Non-pigmented ciliary epithelial cell (primary cell): ENCODE measurements at places on chromosomes 2 and 18.

DNA sequence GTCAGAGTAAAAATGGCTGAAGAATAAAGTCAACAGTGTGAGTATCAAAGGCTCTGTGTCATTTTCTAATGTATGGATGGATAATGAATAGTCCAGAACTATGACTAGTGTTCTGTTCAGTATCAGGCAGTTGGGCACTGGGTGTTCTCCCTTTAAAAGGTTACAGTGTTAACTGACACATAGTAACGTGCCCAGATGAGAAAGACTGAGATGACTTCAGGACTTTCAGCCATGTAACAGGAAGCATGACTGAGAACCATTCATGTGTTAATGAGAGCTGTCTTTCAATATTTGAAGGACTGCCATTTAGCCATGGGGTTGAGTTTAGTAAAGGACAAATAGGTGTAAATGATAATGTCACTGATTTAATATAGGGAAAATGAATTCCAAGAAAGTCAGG is 187.1 kb downstream of the GULP1 start:
- no peak for DNase-seq

GRCh38 chr2:112699984-112700667 is 20.7 kb upstream of the NT5DC4 start:
- DNase-seq = no peak

- no peak for DNase-seq
Observed at GRCh38 chr18:77167251-77167650, 34.7 kb upstream of the MBP start.

DNA sequence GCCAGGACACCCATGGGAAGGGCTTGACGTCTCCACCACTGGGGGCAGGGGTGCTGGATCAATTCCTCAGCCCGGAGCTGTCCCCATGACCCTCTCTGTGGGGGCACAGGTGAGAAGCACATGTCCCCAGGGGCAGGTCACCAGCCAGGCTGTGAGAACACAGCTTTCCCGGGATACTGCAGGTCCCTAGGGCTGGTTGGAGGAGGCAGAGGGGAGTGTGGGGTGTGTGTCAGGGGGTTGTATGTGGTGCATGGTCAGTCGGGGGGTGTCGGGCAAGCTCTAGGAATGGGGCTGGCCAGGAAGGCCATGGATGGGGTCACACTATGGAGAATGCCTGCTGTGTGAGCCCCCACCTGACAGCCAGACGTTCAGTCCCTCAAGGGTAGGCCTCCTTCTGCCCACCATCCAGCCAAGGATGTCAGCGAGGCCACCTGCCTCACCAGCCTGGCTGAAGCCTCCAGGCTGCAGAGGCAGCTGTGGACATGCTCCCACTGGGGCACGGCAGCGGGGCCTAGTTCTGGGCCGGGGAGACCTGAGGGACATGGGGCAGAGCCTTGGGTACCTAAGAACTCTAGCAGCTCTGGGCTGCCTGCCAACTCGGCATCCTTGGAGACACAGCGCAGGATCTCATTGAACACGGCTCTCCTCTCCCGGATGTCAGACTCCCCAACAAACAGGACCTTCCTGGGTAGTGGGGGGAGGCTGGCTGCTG is 10.3 kb downstream of the HS1BP3 start:
- no peak for DNase-seq

GRCh38 chr2:55107436-55107835 is 57.2 kb upstream of the RTN4 start:
- DNase-seq = no peak

GRCh38 chr2:7356909-7357584 is 439.8 kb downstream of the RNF144A start:
- no peak for DNase-seq

DNA sequence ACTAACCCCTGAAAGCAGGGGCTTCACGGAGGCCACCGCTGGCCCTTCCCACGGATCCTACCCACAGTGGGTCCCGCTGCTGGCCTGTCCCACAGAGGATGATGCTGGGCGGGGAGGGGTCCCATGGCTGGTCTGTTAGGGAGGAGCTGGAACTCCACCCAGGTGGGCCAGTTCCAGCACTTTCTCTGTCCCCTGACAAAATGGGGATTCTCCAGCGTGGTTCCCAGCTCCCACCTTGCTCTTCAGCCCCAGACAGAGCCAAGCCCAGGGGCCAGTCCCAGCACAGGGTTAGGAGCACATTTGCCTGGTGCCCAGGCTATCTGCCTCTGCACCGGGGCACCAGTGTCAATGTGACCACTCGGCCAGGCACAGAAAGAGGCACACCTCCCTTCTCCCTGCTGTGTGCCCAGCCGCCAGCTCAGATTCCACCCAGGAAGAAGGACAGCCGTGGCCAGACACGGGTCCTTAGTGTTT is 50.0 kb downstream of the ANKMY1 start:
- DNase-seq = no peak

- DNase-seq = no peak
Observed at GRCh38 chr2:218223046-218223445, 6.1 kb downstream of the ARPC2 start.

GRCh38 chr18:22176420-22177326 is 7.3 kb downstream of the GATA6 start:
- DNase-seq = no peak
